ENCODE measurements at places on chromosomes 5 and 9.

- DNase-seq = peak; percentile 26
Observed at GRCh38 chr5:58077416-58077815, 382.5 kb downstream of the PLK2 start.

- DNase-seq = peak; percentile 58
Observed at GRCh38 chr5:141514330-141515133, 25.7 kb downstream of the PCDHGC5 start.

GRCh38 chr9:112890106-112891081 lies at the start of gene SLC46A2:
TSS of gene SLC46A2 (minus strand) at chr9:112890876. CDS start at chr9:112890681, 195 bp downstream.
- no peak for DNase-seq

- DNase-seq = no peak
Observed at GRCh38 chr5:60257596-60258271, 364.2 kb upstream of the PDE4D start.

DNA sequence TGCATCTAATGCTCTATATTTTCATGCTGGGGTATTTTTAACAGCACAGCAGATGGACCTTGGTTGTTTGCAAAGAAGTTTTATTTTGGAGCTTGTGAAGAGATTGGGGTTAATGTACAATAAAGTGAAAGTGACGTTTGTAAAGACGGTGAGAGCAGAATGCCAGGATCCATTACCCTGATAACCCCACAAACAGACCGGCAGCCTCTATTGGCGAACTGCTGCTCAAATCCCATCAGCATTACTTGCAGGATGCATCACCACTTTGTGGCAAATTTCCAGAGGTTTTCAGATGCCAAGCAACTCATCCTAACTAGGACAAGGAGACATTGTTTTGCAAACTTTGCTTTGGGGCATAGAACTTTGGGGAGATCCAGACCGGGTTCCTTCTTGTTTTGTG lies 383.3 kb upstream of the ZNF462 start:
- no peak for DNase-seq

DNA sequence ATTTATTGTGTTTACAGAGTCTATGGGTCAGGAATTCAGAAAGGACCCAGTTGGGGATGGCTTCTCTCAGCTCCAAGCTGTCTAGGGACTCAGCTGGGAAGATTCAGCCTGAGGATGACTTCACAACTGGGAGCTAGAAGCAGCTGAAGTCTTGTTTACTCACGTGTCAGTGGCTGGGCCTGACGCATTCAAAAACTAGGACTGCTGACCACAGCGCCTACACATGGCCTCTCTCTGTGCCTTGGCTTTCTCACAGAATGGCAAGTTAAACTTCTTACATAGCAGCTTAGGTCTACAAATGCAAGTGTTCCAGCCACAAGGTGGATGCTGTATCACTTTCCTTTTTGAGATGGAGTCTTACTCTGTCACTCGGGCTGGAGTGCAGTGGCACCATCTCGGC lies 16.3 kb upstream of the PPP2CA start:
- DNase-seq = peak; percentile 37

DNA sequence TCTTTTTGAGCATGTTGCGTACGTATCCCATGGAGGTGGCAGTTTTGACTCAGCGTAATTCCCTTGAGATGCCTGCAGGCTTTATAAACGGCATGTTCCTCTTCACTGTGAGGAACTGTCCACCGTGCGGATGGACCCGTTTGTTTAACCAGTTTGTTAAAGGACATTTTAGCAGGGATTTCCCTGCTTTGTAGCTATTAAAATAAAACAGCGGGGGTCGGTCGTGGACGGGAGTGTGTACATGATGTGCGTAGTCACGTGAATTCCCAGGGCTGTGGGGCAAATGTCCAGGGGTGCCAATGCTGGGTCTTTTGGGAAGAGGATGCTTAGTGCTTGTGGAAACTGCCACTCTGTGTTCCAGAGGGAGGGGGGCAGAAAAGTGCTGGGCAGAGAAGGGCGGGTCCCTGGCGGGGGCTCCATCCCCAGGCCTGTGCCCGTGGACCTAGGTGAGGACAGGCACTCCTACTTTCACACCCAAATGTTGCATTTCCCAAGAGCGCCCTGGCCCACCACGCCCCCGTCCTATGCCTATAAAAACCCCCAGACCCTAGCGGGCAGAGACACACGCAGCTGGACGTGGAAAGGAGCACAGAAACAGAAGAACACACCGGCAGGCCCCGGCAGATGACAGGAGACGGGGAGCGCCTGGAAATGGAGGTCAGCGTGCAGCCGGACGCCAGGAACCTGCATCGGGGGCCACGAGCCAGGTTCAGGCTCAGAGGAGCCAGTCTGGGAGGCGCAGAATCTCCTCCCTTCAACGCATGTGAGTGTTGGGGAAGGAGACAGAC lies 4.0 kb upstream of the TERT start:
- no peak for DNase-seq

DNA sequence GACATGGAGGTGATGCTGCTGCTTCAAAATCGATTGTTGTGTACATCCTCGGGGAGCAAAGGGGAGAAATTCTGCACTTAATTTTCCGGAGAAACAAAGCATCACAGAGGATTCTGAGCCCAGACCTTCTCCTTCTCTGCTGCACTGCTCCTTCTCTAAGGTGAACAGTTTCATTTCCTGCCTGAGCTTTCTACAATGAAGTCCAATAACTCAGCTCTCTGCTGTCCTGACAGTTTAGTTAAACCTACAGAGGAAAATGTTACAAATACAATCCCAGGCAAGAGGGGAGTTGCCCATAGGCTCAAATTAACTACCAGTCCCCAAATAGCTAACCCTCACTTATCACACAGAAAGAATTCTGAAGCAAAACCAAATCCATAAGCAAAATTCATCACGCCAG lies 206.3 kb downstream of the EFNA5 start:
- no peak for DNase-seq

DNA sequence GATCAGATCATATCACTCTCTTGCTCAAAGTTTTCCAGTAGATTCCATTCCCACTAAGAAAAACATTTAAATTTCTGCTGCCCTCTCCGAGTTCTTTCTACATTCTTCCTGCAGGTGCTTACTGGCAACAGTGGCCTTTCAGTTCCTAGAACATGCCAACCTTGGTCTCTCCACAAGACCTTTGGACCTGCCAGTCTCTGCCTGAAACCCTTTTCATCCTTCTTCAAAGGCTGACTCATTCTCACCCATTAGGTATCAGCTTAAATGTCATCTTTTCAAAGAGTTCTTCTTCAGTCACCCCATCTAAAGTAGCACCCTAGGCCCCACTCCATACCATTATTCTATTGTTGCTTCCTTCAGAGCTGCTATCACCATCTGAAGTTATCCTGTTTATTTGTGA lies 21.8 kb downstream of the PPIC start:
- no peak for DNase-seq

GRCh38 chr5:157721159-157721558 lies 10.1 kb upstream of the THG1L start:
- DNase-seq = no peak

DNA sequence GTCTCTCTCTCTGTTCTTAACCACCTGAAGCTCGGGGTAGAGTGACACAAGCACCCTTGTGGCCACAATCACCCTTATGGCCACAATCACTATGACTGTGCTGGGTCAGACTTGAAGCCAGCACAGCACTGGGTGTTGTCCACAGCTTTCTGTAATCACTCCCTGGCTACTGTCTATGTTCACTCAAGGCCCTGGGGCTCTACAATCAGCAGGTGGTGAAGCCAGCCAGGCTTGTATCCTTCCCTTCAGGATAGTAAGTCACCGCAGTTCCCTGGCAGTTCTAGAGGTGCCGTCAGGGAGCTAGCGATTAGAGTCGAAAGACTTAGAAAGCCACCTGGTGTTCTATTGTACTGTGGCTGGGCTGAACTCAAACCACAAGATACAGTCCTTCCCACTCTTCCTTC lies 44.2 kb downstream of the GDA start:
- DNase-seq = no peak

- DNase-seq = no peak
Observed at GRCh38 chr5:170630711-170631141, 126.9 kb downstream of the KCNIP1 start.

GRCh38 chr9:2228132-2228531 lies 213.0 kb downstream of the SMARCA2 start:
- no peak for DNase-seq

Data from fibroblast of the aortic adventitia (primary cell).